Chondrocyte (in vitro differentiated cells): ENCODE measurements at places on chromosomes 6 and 20.

DNA sequence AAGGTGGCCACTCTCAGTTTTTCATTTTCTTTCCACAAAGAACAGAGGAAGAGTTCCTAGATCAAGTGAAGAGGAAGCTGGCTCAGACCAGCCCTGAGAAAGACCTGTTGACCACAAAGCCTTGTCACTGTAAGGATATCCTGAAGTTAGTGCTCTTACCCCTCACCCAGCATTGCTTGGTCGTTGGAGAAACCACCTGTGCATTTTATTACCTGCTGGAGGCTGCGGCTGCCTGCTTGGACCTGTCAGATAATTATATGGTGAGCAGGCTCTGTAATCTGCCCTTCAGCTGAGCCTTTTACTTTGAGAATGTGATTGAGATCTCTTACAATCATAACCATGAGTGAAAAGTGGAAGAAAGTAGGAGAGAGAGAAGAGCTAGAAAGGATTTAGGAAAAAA lies 21.9 kb downstream of the TREML1 start:
- DNase-seq: no peak

DNA sequence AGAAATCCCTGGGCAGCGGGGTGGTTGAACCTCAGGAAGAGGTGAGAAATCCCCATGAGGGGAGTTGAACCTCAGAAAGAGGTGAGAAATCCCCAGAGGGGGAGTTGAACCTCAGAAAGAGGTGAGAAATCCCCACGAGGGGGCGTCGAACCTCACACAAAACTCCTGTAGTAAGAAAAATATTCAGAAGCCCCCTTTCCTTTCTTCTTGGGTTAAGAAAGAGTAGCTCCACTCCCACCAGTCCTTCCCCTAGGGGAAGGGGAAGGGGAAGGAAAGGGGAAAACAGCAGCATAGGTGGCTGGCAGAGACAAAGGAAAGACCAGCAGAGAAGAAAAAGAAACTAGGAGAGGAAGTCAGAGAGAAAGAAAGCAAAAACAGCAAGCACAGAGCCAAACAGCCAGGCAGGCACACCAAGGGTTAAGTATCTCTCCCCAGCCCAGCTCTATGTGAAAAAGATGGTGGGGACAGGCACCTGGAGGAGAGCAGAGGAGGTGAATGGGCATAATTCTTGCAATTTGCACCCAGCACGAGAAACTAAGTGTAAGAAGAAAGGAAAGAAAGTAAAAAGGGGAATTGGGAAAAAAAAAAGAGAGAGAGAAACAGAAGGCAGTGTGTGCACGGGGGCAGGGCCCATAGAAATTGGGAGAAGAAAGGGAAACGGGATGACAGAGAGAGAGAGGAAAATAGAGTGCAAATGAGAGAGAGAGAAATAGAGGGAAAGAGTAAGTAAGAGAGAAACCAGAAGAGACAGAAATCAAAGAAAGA lies 88.2 kb downstream of the PLG start:
- no peak for DNase-seq

DNA sequence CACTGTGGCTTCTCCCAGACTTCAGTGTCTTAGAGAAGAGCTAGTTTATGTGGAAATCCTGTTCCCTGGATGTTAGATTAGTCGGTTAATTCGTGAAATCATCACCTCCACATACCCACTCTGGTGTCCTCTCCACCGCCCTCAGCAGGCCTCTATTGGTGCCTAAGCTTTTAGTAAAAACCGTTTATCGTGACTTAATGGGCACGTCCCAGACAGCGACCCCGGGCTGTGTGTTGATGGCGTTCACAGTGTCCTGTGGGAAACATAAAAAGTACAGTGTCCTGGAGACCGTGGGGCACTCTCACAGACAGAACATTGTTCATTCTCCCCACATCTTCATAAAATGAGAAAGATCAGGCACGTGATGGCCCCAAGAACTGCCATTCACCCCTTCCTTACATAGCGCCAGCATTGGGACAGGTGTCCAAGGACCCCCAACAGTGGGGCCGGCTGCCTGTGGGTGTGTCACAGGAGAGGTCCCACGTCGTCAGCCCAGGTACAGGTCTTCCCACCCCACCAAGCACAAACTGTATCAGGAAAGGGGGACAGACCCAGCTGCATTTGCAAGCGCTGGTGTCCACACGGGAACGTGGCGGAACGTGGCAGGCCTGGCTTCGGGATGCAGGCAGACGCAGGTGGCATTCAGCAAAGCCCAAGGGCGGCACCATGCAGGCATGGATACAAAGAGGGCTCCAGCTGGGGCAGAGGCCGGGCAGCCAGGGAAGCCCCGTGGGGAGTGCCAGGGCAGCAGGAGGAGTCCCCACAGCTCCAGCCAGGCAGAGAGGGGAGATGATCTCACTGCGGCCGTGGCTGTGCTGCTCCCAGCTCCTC lies 237.7 kb downstream of the DLL1 start:
- peak; percentile 84 for DNase-seq

DNA sequence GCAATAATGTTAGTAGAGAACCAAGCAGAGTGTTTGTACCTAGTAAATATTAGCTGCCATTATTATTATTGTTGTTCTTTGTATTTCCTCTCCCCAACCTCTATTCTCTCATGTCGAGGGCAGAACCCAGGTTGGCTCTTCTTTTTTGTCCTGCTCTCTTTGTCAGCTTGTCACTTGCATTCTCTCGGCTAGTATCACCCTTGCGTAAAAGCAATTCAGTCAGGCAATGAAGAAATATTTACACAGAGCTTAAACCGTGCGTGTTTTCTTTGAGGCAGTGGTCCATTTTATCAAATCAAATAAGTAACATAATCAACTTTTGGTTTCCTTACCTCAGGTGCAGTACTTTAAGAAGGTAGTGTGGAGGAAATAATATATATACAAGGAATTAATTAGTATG lies 83.9 kb downstream of the TULP4 start:
- DNase-seq: no peak

DNA sequence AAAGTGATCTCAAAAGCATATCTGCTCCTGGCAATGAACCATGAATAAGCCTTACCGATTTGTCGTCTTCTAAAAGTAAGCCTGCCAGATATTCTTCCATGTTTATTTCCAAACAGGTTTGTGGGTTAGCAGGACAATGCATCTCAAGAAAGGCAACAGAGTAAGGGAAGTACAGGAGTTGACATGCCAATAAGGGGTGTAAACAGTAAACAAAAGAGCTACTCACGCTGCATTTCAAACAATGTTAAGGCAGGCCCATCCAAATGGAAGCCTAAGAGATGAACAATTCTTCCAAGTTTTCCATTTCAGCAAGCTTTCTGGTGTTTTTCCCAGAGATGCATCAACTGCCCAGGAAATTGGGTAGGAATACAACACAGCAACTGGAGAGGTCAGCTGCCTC lies 27.8 kb upstream of the CRIP3 start:
- no peak for DNase-seq

GRCh38 chr20:48286601-48287000 lies 501.3 kb upstream of the SULF2 start:
- no peak for DNase-seq

GRCh38 chr6:42405021-42405420 lies 46.7 kb downstream of the TRERF1 start:
- no peak for DNase-seq

DNA sequence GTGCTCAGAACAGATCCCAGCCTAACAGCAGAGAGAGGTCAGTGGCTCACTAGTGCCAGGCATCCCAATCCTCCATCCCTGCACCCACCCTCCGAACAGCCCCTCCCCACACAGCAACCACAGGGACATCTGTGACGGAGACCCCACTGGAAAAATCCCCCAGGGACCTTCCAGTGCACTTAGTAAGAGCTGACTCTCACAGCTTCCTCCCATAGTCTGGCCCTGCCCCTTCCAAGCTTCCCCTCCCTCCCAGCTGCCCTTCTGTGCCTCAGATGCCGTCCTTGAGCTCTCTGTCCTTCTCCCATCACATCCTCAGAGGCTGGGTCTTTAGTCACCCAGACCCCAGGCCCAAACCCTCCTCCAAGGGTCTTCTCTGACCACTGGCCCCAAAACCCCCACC lies 9.7 kb upstream of the THBS2 start:
- no peak for DNase-seq

DNA sequence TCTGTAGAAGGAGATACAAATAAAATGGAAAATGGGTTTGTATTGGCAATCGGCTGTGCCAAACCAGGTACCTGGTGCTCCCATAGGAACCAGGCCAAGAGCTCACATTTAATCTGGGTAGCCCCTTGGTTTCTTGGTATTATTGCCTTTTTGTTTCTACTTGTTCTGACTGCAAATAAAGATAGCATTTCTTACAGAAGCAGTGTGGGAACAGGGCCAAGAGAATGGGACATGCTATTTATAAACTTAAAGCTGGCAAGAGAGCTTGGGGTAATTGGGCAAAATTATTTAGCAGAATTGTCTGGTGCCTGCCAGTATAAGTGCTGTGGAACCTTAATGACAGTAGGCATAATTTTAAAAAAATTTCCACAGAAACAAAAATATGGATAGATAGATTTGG lies 113.5 kb upstream of the GLP1R start:
- no peak for DNase-seq

DNA sequence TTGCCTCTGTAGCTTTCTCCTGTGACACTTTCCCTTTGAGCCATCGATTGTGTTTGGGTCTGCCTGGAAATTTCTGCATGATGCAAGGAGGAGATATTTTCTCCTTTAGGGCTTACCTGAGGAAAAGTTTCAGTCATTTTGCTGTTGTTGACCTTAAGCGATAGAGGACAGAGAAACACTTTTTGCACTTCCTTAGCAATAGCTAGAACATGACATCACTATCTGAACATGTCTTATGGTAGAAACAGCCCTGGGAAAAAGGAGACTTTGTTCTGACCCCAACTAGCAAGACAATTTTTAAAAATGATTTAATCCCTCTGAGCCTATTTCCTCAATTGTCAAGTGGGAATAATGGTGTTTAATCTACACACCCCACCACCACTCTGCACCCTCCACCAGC lies 9.7 kb upstream of the FILIP1 start:
- no peak for DNase-seq

DNA sequence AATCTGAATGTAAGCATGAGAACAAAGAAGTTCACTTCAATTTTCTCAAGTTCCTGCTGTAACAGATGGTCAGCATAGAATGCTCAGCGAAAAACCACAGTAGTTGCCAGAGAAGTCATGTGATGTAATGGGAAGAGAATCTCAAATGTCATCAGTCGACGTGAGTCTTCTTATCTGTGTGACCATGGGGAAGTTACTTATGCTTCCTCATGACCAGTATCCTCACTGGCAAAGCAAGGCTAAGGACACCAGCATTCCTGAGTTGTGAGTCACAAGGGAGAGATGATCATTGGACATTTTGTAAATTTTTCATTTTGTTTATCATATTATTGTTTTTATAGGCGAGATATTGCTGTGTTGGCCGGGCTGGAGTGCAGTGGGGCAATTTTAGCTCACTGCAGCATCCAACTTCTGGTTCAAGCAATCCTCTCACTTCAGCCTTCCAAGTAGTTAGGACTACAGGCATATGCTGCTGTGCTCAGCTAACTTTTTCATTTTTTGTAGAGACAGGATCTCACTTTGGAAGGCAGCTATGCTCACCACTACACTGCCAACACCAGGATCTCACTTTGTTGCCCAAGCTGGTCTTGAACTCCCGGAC lies 21.9 kb downstream of the SGK1 start:
- no peak for DNase-seq

DNA sequence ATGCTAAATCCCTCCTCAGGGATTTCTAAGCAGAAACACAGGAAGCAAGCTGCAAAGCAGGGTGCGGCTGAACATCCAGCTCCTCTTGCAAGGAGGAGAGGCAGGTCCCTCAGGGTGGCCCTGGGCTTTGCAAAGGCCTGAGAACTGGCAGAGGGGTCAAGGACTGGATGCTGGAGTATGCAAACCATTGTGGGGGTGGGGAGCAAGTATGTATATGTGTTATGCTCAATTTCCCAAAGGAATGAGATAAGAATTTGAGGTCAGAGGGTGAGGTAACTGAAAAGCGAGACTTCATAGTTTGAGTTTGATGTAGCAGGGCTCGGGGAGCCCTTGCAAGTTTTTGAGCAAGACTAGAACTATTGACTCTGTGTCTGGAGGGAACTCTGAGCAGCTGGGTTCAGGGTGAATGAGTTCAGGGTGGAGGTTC lies 11.2 kb downstream of the SLC22A2 start:
- no peak for DNase-seq

- DNase-seq: no peak
Observed at GRCh38 chr6:159089443-159089842, 44.7 kb upstream of the TAGAP start.

DNA sequence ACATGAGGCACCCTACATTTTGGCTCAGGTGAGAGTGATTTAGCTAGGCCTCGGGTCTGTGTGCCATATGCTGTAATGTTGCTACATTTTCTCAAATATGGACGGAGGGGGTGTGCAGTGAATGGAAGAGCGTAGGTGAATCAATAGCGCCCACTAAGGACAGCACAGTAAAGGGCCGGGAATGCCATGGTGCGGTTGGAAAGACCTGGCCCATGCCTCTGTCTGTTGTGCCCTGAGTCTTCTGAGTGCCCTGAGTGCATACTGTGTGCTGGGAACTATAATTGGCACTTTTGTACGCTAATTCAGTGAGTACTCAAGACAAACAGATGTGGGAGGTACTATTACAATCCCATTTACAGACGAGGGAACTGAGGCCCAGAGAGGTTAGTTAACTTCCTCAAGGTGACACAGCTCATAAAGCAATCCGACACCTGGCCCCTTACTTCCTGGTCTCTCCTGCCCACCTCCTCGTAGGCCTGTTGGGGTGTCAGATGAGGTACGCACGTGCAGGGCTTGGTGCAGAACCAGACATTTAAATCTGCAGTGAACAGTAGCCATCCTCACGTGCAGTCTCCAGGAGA lies 17.3 kb downstream of the SLC22A1 start:
- no peak for DNase-seq

DNA sequence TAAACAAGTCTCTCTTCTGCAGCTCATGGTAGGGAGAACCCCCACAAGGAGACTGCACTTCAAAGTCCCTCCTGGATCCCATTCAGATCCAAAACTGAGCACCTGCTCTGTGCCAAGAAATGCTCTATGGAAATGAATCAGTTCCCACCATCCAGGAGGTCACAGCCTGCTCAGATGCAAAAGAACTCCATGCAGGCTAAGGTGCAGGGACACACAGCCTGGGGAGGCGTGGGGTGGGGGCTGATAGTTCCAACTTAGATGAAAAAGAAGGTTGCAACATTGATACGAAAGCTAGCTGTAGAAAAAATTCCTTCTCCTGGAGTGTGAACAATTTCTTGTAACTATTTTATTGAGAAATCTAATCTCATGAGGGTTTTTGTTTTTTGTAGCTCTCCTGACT lies 111.0 kb upstream of the TMEM170B start:
- no peak for DNase-seq

GRCh38 chr6:84424956-84425355 lies 197.5 kb upstream of the CEP162 start:
- no peak for DNase-seq

- no peak for DNase-seq
Observed at GRCh38 chr6:37822851-37823682, 3.5 kb downstream of the ZFAND3 start.

DNA sequence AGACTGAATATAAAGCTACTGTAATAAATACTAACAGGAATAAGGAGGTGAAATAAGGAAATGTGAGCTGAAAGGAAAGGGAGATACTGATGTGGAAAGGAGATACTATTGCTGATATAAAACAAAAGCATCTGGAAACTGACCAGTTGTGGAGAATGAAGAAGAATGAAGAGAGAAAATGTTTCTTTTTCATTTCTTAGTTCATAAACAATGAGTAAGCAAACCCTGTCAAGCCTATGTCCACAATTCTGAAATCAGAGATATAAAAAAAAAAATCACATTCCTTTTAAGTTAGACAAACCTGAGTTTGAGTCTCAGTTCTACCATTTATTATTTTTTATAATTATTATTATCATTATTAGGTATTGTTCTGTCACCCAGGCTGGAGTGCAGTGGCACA lies 121.6 kb upstream of the GJE1 start:
- DNase-seq: no peak
